B cell (primary cell): ENCODE measurements at places on chromosomes 5 and 9.
A peak's percentile ranks its signal among the peaks of the same experiment; 100 is the strongest.

DNA sequence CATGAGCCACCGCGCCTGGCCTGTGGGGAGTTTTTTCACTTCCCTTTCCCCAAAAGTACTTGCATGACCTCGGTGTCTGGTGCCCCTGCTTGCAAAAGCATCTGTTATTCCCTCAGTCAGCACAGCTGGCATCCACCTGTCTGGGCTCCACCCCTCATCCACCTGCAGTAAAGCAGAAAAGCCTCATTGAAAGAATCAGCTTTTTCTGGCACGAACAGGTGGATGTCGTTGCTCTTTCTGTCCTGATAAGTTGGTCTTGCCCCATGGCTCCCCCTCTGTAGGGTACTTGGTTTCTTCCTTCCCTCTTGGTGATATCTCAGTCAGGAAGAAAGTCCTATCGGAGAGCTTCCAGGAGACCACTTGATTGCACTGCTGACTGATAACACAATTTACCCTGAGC is 37.4 kb downstream of the WWC1 start:
- no peak for DNase-seq

GRCh38 chr9:76245518-76245917 is 148.7 kb downstream of the RFK start:
- DNase-seq: no peak

GRCh38 chr5:150407096-150407720 is 5.5 kb downstream of the CD74 start:
- DNase-seq: peak; percentile 63

- peak; percentile 98 for DNase-seq
These were observed 3.1 kb downstream of the ARRDC3 start for GRCh38 chr5:91379914-91380490.

- no peak for DNase-seq
These were observed 4.3 kb upstream of the IFNB1 start for GRCh38 chr9:21081999-21082398.

- DNase-seq: no peak
These were observed 739.1 kb upstream of the WWC1 start for GRCh38 chr5:167552356-167552755.

DNA sequence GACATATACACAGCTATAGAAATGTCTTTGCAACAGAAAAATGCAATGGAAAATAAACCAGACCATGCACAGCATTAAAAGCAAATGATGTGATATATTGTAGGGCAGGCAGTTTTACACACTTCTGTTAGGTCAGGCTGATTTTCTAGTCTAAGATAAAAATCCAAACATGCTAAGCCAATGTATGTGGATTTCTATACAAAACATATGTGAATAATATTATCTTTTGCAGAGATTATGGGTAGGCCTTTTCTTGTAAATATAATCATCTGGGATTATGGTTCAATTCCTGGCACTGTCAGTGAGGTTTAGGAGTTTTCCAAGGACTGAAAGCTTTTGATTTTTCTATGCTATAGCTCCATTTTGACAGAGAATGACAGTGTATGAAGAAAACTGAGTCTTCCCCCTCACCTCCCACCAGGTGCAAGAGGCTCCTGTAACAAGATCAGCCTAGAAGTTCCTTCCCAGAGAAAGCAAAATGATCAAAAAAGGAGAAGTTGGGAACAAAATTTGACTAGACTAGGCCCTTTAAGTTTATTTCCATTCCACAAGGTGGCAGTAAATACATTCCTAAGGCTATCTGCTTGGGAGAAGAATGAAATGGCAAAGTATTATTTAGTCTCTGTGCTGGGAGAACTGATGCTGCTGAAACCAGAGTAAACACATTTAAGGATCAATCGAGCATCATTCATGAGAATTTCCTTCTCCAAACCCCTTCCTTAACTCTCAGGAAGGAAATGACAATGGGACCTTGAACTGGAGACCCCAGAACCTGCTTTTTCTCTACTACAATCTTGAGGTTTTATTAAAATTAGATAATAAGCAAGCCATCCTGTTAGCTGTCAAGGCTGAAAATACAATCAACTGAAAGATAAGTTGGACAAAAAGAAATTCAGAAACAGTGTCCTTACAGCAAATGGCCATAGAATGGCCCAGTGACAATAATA is 133.0 kb upstream of the TUT7 start:
- peak; percentile 8 for DNase-seq

GRCh38 chr9:36470643-36471290 is 70.7 kb upstream of the RNF38 start:
- DNase-seq: peak; percentile 79

DNA sequence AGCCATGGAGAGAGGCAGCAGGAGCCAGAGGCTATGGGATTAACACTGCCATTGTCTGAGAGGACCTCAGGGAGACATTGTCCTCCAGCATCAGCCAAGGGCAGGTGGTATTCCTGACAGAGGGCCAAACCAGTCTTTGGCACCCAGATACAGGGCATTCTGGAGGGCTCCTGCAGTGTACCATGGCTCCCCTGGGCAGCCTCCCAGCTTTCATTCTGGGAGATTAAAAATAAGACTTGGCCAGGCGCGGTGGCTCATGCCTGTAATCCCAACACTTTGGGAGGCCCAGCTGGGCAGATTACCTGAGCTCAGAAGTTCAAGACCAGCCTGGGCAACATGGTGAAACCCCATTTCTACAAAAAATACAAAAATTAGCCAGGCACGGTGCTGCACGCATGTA is 4.2 kb downstream of the MTAP start:
- DNase-seq: no peak

GRCh38 chr9:121369595-121370265 is at the start of gene STOM:
Gene STOM, minus strand, starts transcription at chr9:121370250. Its CDS starts 63 bp downstream, at chr9:121370187.
- no peak for DNase-seq

DNA sequence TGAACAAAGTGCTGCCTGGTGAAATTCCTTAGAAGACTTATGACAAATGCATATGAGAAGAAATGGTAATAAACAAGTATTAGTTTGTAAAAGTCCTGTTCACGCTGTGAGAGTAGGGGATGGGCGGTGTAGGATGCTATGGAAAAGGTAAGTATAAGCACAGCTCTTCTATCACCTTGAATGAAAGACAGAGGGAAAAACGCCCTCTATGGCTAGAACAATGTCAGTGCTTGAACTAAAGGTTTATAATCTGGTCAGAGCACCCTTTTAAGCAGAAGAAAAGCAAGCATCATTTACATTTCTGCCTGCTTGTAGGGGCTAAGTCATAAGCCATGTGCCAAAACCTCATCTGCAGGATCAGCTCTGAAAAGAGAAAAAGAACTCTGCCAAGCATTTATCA is 115.2 kb downstream of the LHFPL2 start:
- DNase-seq: no peak

DNA sequence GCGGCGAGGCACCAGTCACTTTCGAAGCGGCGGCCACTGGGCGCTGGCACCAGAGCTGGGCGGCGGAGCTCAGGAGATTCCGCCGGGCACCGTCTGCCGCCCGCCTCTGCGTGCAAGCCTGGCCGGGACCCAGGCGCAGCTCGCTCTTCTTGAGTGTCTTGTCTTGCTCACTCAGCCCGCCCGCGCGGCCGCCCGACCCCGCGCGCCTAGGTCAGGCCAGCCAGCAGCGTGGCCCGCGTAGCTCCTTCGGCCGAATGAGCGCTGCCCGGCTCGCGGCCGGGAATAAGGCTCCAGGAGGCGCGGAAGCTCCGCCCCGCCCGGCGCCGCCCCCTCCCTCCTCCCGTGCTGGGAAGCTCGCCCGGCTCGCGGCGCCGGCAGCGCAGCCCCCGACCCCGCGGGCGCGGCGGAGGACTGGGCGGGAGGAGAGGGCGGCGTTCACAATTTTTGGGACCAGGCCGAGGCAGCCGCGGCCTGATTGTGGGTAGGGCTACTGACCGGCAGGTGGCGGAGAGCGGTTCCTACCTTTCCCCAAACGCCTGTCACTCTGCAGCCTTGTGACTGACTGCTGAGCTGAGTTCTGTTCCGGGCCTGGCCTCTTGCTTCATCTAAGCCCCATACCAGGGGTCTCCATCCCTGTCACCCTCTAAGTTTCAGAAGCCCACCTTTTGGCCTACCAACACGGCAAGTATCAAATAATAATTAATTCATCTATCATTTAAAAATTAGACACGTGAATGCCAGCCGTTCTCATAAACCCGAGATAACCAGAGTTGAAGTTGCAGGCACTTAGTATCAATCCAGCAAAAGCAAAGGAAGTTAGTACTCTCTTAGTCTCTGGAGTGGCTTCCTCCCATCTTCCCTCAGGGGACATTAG is at the start of gene HBEGF:
TSS of gene HBEGF (minus strand) at position 256 of the 874 bp plus-strand sequence. CDS start 275 bp downstream, outside the sequence.
- peak; percentile 78 for DNase-seq

GRCh38 chr5:34062419-34062818 is 19.4 kb upstream of the C1QTNF3 start:
- DNase-seq: no peak

GRCh38 chr5:172595596-172596455 is 45.2 kb upstream of the NEURL1B start:
- DNase-seq: no peak

- no peak for DNase-seq
These were observed 22.7 kb downstream of the TERT start for GRCh38 chr5:1272201-1272600.

GRCh38 chr5:175131432-175131831 is 312.6 kb downstream of the DRD1 start:
- DNase-seq: no peak

DNA sequence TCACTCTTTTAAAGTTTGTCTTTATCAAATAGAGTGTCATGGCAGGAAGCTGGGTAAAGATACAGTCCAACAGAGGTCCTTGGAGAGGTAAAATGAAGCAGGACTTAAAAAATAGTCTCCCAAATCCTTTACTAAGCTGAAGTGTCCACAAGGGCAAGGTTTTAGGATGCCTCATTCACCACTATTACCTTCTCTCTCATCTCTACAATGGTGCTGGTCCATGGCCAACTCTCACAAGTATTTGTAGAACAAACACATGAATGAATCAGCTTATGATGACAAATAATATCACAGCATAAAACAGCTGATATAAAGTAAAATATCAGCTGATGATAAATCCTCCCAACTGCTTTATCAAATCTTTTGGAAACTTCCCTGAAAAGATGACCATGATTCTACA is 162.3 kb upstream of the ZNF462 start:
- DNase-seq: no peak

DNA sequence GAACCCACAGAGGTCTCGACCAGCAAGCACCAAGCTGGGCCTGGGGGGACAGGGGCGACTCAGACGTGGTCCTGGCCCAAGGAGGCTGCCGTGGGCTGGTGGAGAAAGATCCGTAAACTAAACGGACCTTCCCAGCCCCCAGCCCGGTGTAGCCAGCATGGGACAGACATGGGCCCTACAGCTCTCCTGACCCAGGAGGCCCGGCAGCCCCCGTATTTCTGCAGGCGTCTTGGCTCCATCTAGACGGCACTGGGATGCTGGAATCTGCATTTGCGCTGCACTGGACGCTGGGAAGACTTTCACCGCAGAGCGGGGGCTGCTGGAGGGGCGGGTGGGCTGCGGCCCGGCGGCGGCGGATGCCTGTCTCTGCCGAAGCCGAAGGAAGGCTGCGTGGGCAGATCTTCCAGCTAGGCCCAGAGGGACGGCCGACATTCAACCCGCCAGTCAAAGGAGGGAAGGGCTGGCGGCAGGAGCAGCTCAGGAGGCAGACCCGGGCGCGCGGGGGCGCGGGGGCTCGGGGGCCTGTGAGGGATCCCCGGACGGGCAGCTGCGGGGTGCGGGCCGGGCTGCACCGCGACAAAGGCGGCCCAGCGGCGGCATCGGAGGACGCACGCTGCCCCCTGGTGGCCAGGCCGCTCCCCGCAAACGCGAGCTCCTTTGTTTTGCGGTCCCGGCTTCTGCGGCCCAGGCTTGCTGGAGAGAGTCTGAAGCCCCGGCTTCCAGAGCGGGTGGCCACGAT is 266.2 kb downstream of the NSG2 start:
- peak; percentile 60 for DNase-seq

- no peak for DNase-seq
These were observed 214.2 kb downstream of the ELAVL2 start for GRCh38 chr9:23611869-23612268.

- no peak for DNase-seq
These were observed 21.0 kb downstream of the NIPBL start for GRCh38 chr5:36897616-36898015.

- no peak for DNase-seq
These were observed 678 bp downstream of the SLC26A2 start for GRCh38 chr5:149961186-149961685.

GRCh38 chr5:3121813-3122212 is 370.3 kb upstream of the IRX2 start:
- DNase-seq: no peak

DNA sequence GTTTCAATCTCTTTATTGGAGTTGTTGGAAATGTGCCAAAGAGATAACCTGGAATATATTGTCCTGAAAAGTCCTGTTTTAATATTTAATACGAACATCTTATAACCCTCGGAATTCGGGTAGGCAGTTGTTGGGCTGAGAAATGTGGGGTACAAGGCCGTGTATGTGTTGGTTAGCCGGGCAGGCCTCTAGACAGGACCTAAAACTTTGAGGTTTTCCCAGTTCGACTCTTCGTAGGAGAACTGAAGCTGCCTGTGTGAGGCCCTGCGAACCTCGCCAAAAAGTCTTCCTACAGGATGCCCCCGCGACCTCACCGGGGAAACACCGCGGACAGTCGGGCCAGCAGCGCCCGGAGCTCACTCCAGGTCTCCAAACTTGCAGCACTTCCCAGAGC is 583 bp upstream of the TJP2 start:
- DNase-seq: no peak

- no peak for DNase-seq
These were observed 58.0 kb upstream of the COL15A1 start for GRCh38 chr9:98885575-98886295.

DNA sequence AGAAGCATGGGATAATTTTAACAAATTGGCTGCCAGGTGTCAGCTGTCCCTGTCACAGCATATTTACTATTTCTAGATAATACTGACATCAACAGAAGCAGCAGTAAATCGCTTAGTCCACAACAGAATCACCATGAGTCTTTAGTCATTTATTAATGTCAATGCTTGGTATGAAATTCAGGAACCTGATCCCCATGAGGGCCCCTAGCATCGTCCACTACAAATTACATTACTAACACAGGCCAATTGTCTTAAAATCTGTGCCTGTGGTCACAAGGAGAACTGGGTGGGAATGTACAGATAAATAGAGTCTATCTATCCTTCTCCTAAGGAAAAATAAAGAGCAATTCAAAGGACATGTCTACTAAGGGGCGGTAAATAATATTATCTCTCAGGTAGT is 76.1 kb downstream of the TSSK1B start:
- no peak for DNase-seq

- no peak for DNase-seq
These were observed 30.5 kb upstream of the DMRTA1 start for GRCh38 chr9:22415941-22416691.

DNA sequence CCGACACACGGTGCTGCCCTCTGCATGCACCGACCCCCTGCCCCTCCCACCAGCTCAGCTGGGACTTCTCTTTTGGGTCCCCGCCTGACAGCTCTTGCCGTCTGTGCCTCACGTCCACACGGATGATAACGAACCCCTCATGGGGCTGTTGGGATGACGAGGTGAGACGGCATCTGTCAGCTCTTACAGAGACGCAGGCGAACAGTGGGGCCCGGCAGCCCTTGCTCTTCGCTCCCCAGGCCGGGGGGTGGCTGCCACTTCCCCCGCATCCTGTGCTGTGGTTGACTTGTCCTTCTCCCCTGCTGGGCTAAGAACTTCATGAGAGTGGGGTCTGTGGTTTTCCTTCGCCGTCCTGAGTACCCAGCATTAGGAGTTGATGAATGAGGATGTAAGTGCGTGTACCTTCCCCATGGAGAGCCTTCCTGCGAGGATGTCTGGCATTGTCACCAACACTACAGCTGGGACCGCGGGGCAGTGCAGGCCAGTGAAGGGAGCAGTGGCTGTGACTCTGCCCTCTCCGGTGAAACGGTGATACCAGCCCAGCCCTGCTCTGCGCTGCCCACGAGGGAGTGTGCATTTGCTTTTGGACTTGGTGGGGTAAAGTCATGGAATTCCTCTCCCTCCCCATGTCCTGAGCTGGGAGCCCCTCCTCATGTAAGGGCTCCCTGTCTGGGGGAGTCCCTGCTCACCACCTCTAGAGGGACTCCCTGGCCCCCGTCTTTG is 23.2 kb downstream of the HK3 start:
- DNase-seq: no peak
